Activated naive CD4-positive, alpha-beta T cell treated with anti-CD3 and anti-CD28 coated beads, Interleukin-2, amount 10 ng/mL, durations not matched to agents 7 days and 5 days (primary cell): ENCODE measurements at places on chromosomes 6 and 20.
A peak's percentile ranks its signal among the peaks of the same experiment; 100 is the strongest.

- H3K27ac ChIP-seq, result peak overlapping the region; percentile 21
- DNase-seq, result no peak
- peaks cover 25% of the 10 kb centered on the region for H3K36me3 ChIP-seq
- H3K4me3 ChIP-seq, result no peak overlapping the region
- no peaks in the 10 kb centered on the region for H3K27me3 ChIP-seq
- H3K4me1 ChIP-seq, result peaks cover 48% of the 10 kb centered on the region
Measured at GRCh38 chr6:158014505-158015187, 33.0 kb downstream of the SYNJ2 start.

DNA sequence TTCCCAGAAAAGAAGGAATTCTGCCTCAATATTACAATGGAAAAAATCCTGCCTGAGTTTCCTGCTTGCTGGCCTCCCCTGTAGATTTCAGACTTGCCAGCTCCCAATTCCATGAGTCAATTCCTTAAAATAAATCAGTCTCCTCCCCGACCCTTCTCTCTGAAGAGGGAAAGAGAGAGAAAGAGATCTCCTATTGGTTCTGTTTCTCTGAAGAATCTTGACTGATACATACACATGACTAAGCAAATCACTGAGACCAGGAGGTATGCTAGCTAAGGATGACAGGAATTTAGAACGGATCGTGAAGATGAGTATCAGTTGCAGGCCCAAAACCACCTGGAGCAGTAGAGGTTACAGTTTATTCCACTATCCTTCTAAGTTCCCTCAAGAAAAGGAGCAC, 11.3 kb upstream of the RBM24 start:
- no peak overlapping the region for H3K27ac ChIP-seq
- no peak overlapping the region for H3K4me3 ChIP-seq
- no peaks in the 10 kb centered on the region for H3K27me3 ChIP-seq
- H3K36me3 ChIP-seq, result no peaks in the 10 kb centered on the region

GRCh38 chr6:122153557-122153956, 245.9 kb upstream of the HSF2 start:
- H3K27ac ChIP-seq, result no peak overlapping the region
- no peak for DNase-seq
- H3K27me3 ChIP-seq, result no peaks in the 10 kb centered on the region
- H3K4me3 ChIP-seq, result no peak overlapping the region

DNA sequence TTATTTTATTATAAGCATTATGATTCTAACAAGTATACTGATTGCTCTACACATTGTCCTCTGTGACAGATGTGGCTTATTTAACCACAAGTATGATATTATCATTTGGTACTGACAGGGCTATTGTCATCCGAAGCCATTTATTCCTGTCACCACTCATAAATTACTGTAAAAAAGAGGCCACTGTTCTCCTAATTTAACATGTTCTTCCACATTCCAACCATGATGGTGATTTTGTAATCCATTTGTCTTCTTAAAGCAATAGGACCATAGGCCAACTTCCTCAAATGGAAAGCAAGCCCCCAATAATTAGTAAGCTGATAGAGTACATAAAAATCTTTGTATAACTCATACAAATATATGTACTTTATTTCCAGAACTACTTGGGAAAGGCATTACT, 50.6 kb downstream of the FUT9 start:
- H3K4me1 ChIP-seq, result no peaks in the 10 kb centered on the region
- DNase-seq, result no peak
- no peaks in the 10 kb centered on the region for H3K36me3 ChIP-seq
- H3K27me3 ChIP-seq, result no peaks in the 10 kb centered on the region

GRCh38 chr20:57911512-57912226, 201.9 kb upstream of the PMEPA1 start:
- no peak overlapping the region for H3K27ac ChIP-seq
- H3K4me1 ChIP-seq, result no peaks in the 10 kb centered on the region
- H3K36me3 ChIP-seq, result no peaks in the 10 kb centered on the region
- H3K27me3 ChIP-seq, result peaks cover 32% of the 10 kb centered on the region

DNA sequence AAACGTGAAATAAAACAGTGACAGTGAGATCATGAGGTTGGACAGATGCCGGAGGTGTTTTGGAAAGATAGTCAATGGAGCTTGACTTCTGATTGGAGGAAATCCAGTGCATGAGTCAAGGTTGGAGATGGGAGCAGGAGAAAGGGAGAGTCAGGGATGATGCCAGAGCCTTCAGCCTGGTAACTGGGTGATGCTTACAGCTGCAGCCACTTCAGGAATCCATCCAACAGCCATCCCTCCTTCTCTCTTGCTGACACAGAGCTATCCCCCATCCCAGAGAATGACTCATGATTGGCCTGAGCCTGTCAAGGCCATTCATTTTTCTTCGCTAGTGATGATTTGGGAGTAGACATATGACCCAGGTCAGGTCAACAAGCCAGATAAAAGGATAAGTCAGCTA, 112.8 kb downstream of the SAMD5 start:
- H3K27me3 ChIP-seq, result no peaks in the 10 kb centered on the region
- no peaks in the 10 kb centered on the region for H3K36me3 ChIP-seq
- no peak overlapping the region for H3K4me3 ChIP-seq
- no peak overlapping the region for H3K27ac ChIP-seq

DNA sequence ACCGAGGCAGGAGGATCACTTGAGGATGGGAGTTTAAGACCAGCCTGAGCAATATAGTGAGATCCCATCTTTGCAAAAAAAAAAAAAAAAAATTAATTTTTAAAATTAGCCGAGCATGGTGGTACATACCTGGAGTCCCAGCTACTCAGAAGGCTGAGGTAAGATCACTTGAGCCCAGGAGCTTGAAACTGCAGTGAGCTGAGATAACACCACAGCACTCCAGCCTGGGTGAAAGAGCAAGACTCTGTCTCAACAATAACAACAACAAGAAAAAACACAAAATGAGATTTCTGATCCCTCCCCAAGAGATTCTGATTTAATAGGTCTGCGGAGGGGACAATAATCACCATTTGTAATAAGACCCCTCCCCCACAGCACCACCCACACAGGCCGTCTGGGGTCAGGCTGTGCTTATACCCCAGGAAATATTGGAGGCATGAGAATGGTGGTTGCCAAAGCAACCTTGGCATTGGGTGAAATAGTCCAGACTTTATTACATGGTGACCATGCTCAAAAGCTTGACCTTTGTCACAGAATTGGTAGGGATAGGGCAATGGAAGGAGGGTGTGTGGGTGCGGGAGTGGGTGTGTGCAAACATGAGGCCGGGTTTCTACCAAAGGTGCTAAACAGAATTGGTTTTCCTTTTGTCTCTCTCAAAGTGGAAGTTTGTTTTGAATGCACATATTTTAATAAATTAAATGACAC, 24.4 kb upstream of the ADTRP start:
- H3K27ac ChIP-seq, result no peak overlapping the region
- DNase-seq, result no peak
- no peak overlapping the region for H3K4me3 ChIP-seq
- H3K36me3 ChIP-seq, result no peaks in the 10 kb centered on the region
- no peaks in the 10 kb centered on the region for H3K27me3 ChIP-seq

GRCh38 chr20:10985536-10985935, 311.7 kb upstream of the JAG1 start:
- no peaks in the 10 kb centered on the region for H3K36me3 ChIP-seq
- H3K27ac ChIP-seq, result no peak overlapping the region
- H3K4me3 ChIP-seq, result no peak overlapping the region
- DNase-seq, result no peak
- no peaks in the 10 kb centered on the region for H3K27me3 ChIP-seq
- H3K4me1 ChIP-seq, result no peaks in the 10 kb centered on the region

- no peak overlapping the region for H3K27ac ChIP-seq
Measured at GRCh38 chr6:108937170-108937569, 88.9 kb downstream of the ARMC2 start.

DNA sequence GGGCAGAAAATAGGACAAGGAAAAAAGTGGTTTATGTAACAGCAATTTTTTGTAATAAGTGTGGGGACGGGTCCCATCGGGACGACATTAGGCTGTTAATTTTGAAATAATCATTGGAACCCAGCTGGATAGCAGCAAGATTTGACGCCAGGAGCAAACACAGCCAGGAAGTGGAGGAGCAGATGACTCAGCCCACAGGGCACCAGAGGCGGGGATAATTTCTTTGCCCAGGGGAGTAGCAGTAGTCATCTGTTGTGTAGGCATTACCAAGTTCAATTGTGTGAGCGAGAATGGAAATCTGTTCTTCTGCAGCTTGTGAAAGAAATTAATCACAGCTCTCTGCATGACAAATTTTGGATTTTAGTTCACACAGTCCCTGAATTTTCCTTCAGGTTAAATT, 22.6 kb upstream of the RIN2 start:
- H3K36me3 ChIP-seq, result no peaks in the 10 kb centered on the region
- DNase-seq, result no peak
- no peaks in the 10 kb centered on the region for H3K4me1 ChIP-seq
- no peak overlapping the region for H3K4me3 ChIP-seq

DNA sequence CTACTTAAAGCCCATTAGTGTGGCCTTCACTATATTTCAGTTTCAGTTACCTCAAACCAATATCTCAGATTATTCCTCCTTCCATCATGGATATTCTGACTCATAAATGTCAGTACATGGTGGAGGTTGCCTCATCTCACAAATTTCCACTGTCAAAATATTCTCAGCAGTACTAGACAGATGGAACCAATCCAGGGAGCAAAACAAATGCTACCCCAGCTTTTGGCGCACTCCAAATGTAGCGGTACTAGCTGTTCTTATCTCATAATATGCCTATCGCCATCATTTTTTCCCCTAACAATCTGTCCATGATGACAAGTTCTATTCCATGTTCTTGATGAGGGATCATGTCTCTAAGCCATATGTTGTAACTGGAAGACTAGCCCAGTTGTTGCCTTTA, 1026.1 kb downstream of the KIF16B start:
- H3K4me3 ChIP-seq, result no peak overlapping the region
- H3K27me3 ChIP-seq, result no peaks in the 10 kb centered on the region
- no peak for DNase-seq
- no peaks in the 10 kb centered on the region for H3K4me1 ChIP-seq
- no peaks in the 10 kb centered on the region for H3K36me3 ChIP-seq

- no peak overlapping the region for H3K27ac ChIP-seq
- peaks cover 4% of the 10 kb centered on the region for H3K36me3 ChIP-seq
- DNase-seq, result no peak
- no peaks in the 10 kb centered on the region for H3K27me3 ChIP-seq
- no peak overlapping the region for H3K4me3 ChIP-seq
Measured at GRCh38 chr6:41713159-41713649, 22.2 kb downstream of the TFEB start.

- H3K27me3 ChIP-seq, result no peaks in the 10 kb centered on the region
- H3K36me3 ChIP-seq, result peaks cover 38% of the 10 kb centered on the region
- no peak for DNase-seq
- peaks cover 43% of the 10 kb centered on the region for H3K4me1 ChIP-seq
Measured at GRCh38 chr6:30557683-30557981, 537 bp downstream of the PRR3 start.

GRCh38 chr6:146546443-146547043, 2.9 kb downstream of the RAB32 start:
- no peak overlapping the region for H3K27ac ChIP-seq
- no peak for DNase-seq
- H3K36me3 ChIP-seq, result no peaks in the 10 kb centered on the region
- peaks cover 9% of the 10 kb centered on the region for H3K4me1 ChIP-seq

DNA sequence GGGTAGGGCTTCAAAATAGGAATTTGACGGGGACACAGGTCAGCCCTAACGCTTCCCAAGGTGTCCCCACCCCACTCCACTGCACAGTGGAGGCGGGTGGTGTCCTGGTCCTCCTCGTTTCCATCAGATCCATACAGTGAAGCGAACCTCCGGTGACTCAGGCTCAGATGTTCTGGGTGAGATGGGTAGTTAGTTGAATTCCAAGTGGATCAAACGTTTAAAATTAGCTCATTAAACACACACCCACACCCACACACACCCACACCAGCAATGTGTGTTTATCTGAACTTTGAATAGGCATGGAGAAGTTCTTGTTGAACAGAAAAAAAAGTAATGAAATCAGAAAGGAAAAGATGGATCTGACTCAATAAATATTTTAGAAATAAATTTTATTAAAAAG, 58.9 kb downstream of the CDH4 start:
- DNase-seq, result no peak
- H3K27me3 ChIP-seq, result no peaks in the 10 kb centered on the region
- H3K36me3 ChIP-seq, result no peaks in the 10 kb centered on the region
- H3K4me1 ChIP-seq, result no peaks in the 10 kb centered on the region
- H3K27ac ChIP-seq, result no peak overlapping the region

- no peak overlapping the region for H3K27ac ChIP-seq
- no peaks in the 10 kb centered on the region for H3K4me1 ChIP-seq
- no peak for DNase-seq
- H3K27me3 ChIP-seq, result peaks cover 16% of the 10 kb centered on the region
- H3K4me3 ChIP-seq, result no peak overlapping the region
Measured at GRCh38 chr6:44335631-44336030, 6.8 kb upstream of the SPATS1 start.

- H3K4me3 ChIP-seq, result no peak overlapping the region
- no peak for DNase-seq
- H3K27ac ChIP-seq, result no peak overlapping the region
Measured at GRCh38 chr6:143180826-143181225, 120.1 kb downstream of the AIG1 start.

DNA sequence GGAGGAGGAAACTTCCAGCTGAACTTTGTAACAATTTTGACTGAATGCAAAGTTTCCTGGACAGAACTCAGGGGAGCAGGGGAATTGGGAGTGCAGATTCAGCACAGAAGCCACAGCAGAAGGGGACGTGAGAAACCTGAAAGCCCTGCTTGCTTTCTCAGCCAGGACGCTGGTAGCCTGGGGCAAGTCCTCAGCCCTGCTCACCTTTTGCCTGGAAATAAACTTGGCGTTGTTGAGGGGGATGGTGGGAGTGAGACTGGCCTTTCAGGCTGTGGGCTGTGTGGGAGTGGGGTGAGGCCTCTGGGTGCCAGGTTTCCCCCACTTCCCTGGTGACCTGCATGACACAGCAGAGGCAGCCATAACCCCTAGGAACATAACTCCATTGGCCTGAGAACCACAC, 238.1 kb upstream of the HS3ST5 start:
- no peaks in the 10 kb centered on the region for H3K36me3 ChIP-seq
- H3K4me1 ChIP-seq, result no peaks in the 10 kb centered on the region
- no peak for DNase-seq
- no peaks in the 10 kb centered on the region for H3K27me3 ChIP-seq

GRCh38 chr6:7238900-7239589, 74.0 kb downstream of the SSR1 start:
- peaks cover 18% of the 10 kb centered on the region for H3K4me1 ChIP-seq
- DNase-seq, result peak; percentile 84
- peaks cover 23% of the 10 kb centered on the region for H3K36me3 ChIP-seq
- H3K27ac ChIP-seq, result peak overlapping the region; percentile 33
- no peaks in the 10 kb centered on the region for H3K27me3 ChIP-seq
- no peak overlapping the region for H3K4me3 ChIP-seq

- peaks cover 35% of the 10 kb centered on the region for H3K4me1 ChIP-seq
- H3K27me3 ChIP-seq, result peaks cover 22% of the 10 kb centered on the region
- H3K4me3 ChIP-seq, result no peak overlapping the region
Measured at GRCh38 chr6:148370176-148370575, 27.5 kb downstream of the SASH1 start.

- H3K36me3 ChIP-seq, result no peaks in the 10 kb centered on the region
- H3K4me1 ChIP-seq, result no peaks in the 10 kb centered on the region
- no peak overlapping the region for H3K4me3 ChIP-seq
- no peak overlapping the region for H3K27ac ChIP-seq
- H3K27me3 ChIP-seq, result no peaks in the 10 kb centered on the region
- DNase-seq, result no peak
Measured at GRCh38 chr6:69179681-69180080, 544.6 kb downstream of the ADGRB3 start.
